Skin of body (tissue), 3 donors: ENCODE measurements at places on chromosomes 11 and 22.

GRCh38 chr22:43099095-43099494 is 9.9 kb upstream of the TTLL1 start:
- DNase-seq, result no peak

DNA sequence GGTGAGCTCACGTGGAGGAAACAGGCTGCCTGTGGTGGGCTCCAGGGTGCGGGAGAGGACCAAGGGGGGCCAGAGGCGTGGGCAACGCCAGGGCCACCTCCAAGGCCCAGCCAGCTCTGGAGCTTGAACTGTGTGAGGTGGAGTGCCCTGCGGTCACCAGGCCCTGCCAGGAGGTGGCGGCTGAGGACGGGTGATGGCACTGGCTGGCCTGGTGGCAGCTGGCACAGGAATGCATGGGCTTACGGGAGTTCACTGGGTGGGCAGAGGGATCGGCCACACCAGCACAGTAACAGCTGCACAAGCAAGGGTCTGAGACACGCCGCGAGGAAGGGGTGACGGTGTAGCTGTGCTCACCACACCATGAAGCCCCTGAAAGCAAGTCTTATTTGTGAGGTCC is 15.8 kb downstream of the TOLLIP start:
- no peak for DNase-seq

DNA sequence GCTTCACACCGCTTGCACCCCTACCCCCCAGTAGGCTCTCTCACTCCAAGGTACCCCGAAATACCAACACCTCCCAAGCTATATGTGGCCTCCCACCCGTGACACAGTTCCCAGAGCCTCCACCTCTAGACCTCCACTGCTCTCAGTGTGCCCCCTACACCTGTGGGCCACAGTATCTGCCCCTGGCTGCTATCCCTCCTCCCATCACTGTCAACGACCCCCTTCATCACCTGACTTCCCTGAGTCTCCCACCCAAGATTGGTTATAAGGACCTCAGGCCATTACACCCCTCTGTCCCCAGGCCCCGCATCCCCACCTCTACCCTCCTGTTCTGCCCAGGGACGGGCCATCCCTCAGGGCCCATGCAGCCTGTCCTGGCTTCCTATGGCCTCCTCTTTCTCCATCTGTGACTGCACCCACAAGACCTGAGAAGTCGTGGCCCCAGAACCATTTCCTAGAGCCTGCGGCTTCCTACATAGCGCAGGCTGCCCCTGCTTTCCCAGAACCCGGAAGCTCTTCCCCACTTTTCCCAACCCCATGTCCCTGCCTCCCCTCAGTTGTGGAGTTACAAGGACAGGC is 734 bp downstream of the ACR start:
- no peak for DNase-seq

GRCh38 chr11:96235751-96236150 is 107.2 kb downstream of the MAML2 start:
- DNase-seq, result no peak

- DNase-seq, result no peak
Measured at GRCh38 chr11:2303627-2304505, 2.1 kb downstream of the TSPAN32 start.

GRCh38 chr11:95788921-95789505 is 569 bp downstream of the FAM76B start:
- DNase-seq, result peak; percentile 69
